ENCODE measurements at places on chromosomes 1 and 21. TPM values are rescaled to one million over a fixed set of nuclear protein-coding genes. Genes with fewer than 3 reads are reported as not detected.

NPHS2 gene
- polyA plus RNA-seq: 0.06 TPM

CAMK1G gene
- not detected for polyA plus RNA-seq

CYP4A22 gene
- 0.54 TPM for polyA plus RNA-seq

ZNF670 gene
- polyA plus RNA-seq: 2.7 TPM

CCDC190 gene
- polyA plus RNA-seq: not detected

OR2AK2 gene
- polyA plus RNA-seq: not detected

CD247 gene
- polyA plus RNA-seq: 3.5 TPM

Measured in small intestine (tissue), 16 donors.